ENCODE measurements at places on chromosomes 4 and X.
A peak's percentile ranks its signal among the peaks of the same experiment; 100 is the strongest.

DNA sequence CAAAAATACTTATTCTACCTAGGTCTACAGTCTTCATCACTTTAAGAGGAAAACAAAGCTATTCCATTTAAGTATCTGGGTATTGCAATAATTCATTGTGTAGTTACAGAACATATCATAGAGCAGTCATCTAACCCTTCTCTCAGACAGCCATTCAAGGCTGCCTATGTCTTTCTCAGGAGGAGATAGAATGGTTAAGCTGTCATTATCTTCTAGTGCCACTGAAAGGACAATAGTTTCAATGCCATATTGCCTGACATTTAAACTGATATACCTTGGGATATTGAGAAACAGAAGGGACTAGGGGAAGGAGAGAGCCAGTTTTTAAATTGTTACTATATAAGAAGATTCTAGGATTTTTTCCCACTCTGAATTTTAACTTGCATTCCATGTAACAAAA, 527.0 kb downstream of the GRID2 start:
- no peak for DNase-seq

DNA sequence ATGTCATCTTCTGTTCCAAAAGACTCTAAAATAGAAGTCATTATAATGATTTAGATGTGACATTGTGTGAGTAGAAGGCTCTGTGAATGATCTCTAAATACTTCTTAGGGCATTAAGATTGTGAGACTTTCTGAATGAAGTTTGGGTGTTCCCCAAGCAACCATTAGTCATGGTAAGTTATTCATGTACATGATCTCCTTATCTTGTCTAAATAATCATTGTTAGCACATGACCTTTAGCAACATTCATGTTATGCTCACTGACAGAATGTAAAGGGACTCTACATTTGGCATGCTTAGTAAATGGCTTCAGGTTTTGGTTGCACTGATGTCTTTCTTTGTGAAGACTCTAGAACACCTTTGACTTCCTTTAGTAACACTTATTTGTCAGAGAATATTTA, 140.8 kb upstream of the AGA start:
- DNase-seq = no peak

DNA sequence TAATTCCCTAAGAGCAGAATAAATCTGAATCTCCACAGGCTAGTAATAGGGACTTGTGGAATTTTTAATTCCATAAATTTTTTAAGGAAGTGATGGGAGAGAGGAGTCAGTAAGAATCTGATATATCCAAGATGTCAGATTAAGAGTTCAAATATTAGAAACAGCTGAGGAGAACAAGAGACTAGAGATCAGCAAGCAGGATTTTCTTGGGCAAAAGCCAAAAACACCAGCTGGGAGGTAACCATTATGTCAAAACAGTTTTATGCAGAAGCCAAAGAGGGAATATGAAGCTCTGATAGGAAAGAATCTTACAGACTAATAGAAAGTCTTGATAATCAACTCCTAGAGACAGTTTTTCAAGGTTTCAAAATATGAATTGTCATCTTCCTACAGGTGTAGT, 72.2 kb upstream of the RBPJ start:
- DNase-seq = peak; percentile 81

GRCh38 chr4:107824350-107825071, at the start of gene SGMS2:
Gene SGMS2, plus strand, starts transcription at chr4:107824932. Its CDS starts 70,622 bp downstream, at chr4:107895554.
- DNase-seq = peak; percentile 91

GRCh38 chr4:42172921-42173320, 20.5 kb upstream of the BEND4 start:
- no peak for DNase-seq

DNA sequence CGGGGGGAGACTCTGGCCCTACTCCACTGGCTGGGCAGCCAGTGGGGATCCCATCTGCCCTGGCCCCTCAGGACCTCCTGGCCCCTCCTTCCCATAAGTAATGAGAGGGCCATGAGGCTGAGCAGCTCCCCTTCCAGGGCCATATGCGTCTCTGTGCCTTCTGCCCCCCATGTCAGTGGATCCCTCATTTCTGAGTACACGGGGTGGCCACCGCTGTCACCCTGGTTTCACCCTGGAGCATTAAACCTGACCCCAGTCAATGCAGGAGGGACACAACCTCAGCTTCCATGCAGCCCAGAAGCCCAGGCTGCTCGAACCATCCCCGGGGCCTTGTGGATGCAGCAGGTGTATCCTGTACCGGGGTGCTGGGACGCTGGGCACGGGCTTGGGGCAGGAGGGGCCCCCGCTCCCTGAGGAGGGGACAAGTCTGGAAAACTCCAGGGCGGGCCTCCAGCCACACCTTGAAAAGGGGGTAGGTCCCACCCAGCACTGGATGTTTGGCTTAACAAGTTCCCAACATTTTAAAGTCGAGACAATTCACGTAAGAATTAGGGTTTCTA, 24.2 kb downstream of the ATP5ME start:
- DNase-seq = no peak

- DNase-seq = no peak
Observed at GRCh38 chrX:115410731-115411428, 121.4 kb downstream of the LUZP4 start.

GRCh38 chr4:139606579-139607501, 50.8 kb upstream of the SETD7 start:
- peak; percentile 84 for DNase-seq

DNA sequence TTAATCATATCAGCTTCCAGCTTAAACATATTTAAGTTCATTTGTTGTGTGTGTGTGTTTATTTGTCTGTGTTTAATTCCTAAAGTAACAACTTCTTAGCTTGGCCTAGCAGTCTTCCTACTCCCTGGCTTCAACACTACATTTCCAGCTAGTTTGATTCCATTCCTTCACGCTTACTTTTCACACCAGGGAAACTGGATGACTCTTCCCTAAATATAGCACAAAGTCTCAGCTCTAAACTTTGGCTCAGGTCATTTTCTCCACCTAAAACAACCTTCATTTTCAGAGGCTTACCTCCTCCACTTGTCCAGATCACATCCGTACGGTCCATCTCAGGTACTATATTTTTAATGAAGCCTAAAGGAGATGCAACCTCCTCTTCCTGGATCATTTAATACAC, 94.4 kb downstream of the KCTD8 start:
- no peak for DNase-seq

GRCh38 chr4:81030981-81031791, 678 bp downstream of the BMP3 start:
- peak; percentile 10 for DNase-seq

DNA sequence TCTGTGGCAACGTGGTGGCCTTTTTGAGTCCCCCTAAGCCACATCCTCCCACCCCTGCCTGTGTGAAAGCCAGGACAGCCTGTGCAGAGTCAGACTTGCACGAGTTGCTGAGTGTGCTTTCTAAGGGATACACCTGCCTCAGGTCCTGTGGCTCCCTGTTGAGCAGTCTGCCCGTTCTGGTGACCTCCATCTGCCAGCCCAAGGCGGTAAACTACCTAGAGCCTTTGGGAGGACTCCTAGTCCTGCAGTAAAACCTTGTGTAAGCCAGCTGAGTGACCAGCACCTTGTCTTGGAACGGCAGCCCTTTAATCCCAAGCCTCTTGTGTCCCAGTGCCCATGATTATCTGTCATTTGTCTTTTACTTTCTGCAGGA, 69.3 kb downstream of the NBDY start:
- DNase-seq = no peak

DNA sequence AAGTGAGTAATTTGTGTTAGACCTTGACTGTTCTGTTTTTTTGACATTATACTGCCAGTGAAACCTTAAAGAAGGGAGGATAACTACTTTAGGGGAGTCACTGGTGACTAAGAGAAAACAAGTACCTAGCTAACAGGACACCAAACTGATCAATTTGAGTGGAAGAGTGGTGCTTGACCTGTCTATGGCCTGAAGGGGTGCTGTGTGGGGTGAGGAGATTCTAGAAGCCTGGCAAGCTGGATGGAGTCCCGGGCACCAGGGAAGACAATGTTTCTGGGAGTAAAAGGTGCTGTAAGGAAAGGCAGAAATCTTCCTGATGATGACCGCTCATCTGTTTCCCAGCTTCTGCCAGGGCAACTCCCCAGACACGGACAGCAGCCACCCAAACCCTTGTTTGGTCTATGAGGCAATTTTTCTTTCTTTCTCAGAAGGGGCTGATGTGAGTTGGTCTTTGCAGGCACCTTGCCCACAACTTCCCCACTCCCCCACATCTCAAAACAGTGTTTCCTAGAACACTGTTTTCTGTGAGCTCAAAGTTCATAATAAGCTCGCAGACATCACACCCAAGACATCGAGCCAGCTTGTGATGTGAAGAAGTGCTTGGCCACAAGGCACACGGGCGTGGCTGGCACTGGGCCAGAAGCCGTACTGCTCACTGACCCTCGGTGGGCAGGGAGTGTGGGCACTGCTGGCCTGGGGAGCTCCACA, 4.6 kb downstream of the TXK start:
- DNase-seq = no peak

- DNase-seq = no peak
Observed at GRCh38 chr4:4455210-4455865, 68.4 kb downstream of the NSG1 start.

DNA sequence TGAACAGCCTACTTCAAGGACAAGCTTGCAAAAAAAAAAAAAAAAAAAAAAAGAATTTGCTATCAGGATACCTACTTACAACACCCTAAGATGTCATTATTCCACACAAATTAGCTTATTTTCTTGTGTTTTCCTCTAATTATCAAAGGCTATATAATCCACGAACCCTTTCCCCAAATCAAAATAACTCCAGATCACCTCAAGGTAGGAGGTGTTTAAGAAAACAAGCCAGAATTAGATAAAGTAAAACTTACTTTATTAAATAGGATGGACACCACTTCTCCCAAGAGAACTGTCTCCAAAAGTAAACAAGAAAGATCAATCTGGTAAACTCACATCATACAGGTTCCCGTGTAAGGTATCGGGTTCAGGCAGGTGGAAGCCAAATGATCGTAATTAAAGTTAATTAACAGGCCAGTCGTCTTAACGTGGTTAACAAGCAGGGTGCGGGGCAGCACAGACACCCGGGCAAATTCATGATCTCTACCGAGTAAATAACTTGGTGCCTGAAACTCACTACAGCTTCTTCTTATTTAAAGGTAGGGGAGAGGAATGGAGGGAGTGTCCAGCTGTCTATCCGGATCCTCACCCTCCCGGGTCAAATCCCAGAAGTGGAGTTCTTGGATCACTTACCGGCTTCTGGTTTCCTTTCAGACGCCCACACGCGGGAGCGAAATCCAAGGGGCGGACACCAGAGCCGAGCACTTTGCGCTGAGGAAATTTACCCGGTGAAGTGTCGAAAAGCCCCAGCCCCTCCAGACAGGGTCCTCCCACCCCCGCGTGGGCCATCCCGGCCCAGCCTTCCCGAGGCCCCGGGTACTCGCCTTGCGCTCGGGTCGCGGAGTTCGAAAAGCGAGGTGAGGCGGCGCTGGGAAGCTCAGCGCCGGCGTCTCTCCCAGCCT, 708 bp downstream of the ARAP2 start:
- DNase-seq = peak; percentile 32

- DNase-seq = no peak
Observed at GRCh38 chr4:124535003-124535402, 177.5 kb downstream of the ANKRD50 start.

- DNase-seq = no peak
Observed at GRCh38 chrX:2801223-2801622, 27.5 kb upstream of the GYG2 start.

DNA sequence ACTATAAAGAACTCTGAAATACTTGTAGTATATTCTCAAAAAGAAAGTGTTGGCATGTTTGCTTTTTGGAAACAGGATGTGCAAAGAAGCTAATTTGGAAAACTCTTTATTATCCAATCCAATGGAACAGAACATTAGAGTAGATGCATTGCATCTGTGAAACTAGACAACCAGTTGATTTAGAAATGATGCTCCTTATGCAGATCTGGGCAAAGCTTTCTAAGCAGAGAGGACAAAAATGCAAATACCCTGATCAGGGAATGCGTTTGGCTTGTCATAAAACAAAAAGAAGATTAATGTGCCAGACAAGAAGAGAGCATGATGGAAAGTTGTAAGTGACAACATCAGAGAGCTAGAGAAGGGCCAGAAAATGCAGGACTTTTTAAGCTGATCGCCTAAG, 142.3 kb downstream of the RCHY1 start:
- DNase-seq = no peak

DNA sequence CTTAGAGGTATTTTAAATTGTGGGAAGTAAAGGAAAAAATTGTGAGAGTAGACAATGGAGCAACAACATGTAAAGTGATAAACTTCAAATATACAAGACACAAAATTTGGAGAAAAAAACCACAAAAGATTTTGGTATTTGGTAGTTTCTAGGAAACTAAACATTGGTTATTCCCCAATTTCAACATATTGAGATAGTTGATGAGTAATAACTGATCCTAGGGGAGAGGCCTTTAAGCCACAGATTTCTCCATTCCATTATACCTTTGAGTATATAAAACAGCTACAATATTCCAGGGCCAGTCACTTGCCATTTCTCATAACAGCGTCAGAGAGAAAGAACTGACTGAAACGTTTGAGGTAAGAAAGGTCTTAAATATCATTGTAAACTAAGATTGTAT, at the start of gene FDCSP:
Gene FDCSP (plus strand): TSS at position 301 of the 400 bp plus-strand sequence. CDS start 5,071 bp downstream, outside the sequence.
- DNase-seq = no peak

DNA sequence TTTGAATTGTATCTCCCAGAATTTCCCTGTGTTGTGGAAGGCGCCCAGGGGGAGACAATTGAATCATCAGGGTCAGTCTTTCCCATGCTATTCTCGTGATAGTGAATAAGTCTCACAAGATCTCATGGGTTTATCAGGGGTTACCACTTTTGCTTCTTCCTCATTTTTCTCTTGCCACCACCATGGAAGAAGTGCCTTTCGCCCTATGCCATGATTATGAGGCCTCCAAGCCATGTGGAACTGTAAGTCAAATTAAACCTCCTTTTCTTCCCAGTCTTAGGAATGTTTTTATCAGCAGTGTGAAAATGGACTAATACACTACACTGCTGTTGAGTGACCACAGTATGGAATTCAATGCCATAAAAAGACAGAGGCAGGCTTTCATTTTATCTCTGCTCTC, 12.2 kb downstream of the CENPC start:
- DNase-seq = no peak

DNA sequence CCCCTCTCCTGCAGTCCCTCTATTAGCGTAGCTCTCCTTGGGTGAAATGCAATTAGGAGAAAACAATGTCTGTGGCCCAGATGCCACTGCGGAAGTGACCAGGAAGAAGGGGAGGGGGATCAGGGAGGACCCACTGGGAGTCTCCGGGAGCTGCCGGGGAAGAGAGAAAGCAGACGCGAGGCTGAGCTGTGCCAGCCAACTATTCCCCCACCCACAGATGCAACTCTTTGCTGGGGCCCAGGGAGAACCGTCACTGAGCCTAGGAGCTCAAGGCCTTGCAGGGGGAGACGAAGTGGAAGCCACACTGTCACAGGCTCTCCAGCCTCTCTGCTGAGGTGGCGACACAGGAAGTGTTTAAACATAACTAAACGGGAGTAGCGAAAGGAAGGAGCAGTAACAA, 149.2 kb downstream of the BCOR start:
- no peak for DNase-seq

- DNase-seq = peak; percentile 33
Observed at GRCh38 chr4:98556451-98556850, 102.0 kb downstream of the TSPAN5 start.
